ENCODE measurements at places on chromosomes 16 and 17. TPM values are rescaled to one million over a fixed set of nuclear protein-coding genes. Genes with fewer than 3 reads are reported as not detected.
A peak's percentile ranks its signal among the peaks of the same experiment; 100 is the strongest.

- H3K4me3 ChIP-seq, result no peak overlapping the region
- H3K4me1 ChIP-seq, result peaks cover 18% of the 10 kb centered on the region
- H3K36me3 ChIP-seq, result peaks cover 11% of the 10 kb centered on the region
- no peaks in the 10 kb centered on the region for H3K27me3 ChIP-seq
- H3K27ac ChIP-seq, result peak overlapping the region; percentile 22
Observed at GRCh38 chr17:4161192-4161966, 18.4 kb downstream of the CYB5D2 start.

GRCh38 chr17:1043601-1044251 is 46.8 kb downstream of the TIMM22 start:
- no peak overlapping the region for H3K27ac ChIP-seq
- no peaks in the 10 kb centered on the region for H3K27me3 ChIP-seq
- no peaks in the 10 kb centered on the region for H3K4me1 ChIP-seq
- no peak overlapping the region for H3K4me3 ChIP-seq
- no peak for DNase-seq

DNA sequence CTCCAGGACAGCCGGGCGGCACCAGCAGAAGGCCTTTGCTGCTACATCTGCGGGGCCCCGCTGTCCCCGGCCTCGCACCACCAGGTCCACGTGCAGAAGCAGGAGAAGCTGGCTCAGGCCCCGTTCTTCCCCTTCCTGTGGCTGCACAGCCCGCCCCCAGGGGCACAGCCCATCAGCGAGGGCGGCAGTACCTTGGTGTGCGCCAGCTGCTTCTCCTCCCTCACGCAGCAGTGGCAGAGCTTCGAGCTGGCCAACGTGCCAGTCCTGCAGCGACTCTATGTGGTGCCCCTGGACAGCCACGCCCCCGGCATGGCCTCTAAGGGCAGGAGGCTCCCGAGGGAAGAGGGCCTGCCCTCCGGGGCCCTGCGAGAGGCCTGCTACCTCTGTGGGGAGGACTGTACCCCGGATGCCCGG is 58.3 kb upstream of the CIBAR2 start:
- H3K27me3 ChIP-seq, result peaks cover 48% of the 10 kb centered on the region
- no peak overlapping the region for H3K4me3 ChIP-seq
- no peaks in the 10 kb centered on the region for H3K4me1 ChIP-seq
- no peak overlapping the region for H3K27ac ChIP-seq

The KRTAP2-2 gene
- total RNA-seq, result not detected

- H3K36me3 ChIP-seq, result no peaks in the 10 kb centered on the region
- H3K4me1 ChIP-seq, result no peaks in the 10 kb centered on the region
- no peak for DNase-seq
- H3K27me3 ChIP-seq, result peaks cover under 1% of the 10 kb centered on the region
- H3K27ac ChIP-seq, result no peak overlapping the region
Observed at GRCh38 chr17:31788571-31788946, 70.5 kb downstream of the COPRS start.

DNA sequence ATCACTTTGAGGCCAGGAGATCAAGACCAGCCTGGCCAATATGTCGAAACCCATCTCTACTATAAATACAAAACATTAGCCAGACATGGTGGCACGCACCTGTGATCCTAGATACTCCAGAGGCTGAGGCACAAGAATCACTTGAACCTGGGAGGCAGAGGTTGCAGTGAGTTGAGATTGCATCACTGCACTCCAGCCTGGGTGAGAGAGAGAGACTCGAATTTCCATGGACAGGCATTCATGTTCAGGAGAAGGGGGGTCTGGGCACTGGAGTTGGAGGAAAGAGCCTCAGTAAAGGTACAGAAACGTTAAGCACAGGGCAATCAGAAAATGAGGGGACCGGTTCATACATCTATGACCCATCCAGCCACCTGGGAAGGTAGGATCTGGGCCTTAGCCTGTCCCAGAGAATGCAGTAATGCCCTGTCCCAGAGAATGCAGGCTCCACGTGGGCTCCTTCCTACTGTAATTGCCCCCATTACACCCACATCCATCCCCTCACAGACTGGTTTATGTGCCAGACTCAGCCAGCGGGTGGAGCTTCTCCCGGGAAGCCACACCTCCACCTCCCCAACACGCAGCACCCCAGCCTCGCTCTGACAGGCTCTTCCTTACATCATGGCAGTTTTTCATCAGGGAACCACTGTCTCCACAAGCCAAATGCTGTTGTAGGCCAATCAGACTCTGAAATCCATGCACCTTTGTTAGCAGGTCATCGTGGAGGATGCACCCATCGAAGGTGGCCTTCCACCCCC is 21.6 kb upstream of the ARL4D start:
- no peaks in the 10 kb centered on the region for H3K27me3 ChIP-seq
- peaks cover 4% of the 10 kb centered on the region for H3K36me3 ChIP-seq
- no peak for DNase-seq
- H3K27ac ChIP-seq, result no peak overlapping the region

DNA sequence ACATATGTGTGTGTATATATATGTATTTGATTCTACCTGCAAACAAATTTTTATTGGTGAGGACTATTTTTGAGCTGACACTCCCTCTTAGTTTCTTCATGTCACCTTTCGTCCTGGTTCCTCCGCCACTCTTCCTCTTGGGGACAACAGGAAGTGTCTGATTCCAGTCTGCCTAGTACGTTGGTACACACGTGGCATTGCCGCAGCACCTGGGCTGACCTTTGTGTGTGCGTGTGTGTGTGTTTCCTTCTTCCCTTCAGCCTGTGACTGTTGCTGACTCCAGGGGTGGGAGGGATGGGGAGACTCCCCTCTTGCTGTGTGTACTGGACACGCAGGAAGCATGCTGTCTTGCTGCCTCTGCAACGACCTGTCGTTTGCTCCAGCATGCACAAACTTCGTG is 29.4 kb upstream of the CACNG5 start:
- H3K4me3 ChIP-seq, result no peak overlapping the region
- H3K27me3 ChIP-seq, result no peaks in the 10 kb centered on the region
- no peaks in the 10 kb centered on the region for H3K4me1 ChIP-seq
- no peak for DNase-seq

GRCh38 chr16:83863682-83864081 is 35.2 kb upstream of the MLYCD start:
- H3K36me3 ChIP-seq, result no peaks in the 10 kb centered on the region
- H3K4me3 ChIP-seq, result no peak overlapping the region
- H3K27me3 ChIP-seq, result peaks cover 5% of the 10 kb centered on the region
- H3K27ac ChIP-seq, result no peak overlapping the region

DNA sequence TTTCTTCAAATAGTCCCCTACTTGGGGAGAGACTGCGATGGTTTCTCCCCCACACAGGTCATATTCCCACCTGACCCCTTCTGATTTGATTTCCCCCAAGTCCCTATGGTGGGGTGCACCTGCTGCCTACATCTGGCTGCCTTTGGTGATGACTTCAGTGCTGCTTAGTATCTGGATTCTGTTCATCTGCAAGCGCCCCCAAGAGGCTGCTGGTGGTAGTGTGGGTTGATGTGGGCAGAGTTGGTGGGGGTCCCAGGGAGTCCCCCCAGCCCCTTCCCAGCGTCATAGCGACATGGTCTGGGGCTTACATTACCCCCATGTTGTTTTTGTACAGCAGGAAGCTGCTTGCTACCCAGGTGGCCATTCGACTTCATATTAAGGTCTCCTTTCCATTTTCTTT is 99.2 kb downstream of the NTN1 start:
- H3K27ac ChIP-seq, result no peak overlapping the region
- H3K36me3 ChIP-seq, result no peaks in the 10 kb centered on the region
- no peak for DNase-seq

DNA sequence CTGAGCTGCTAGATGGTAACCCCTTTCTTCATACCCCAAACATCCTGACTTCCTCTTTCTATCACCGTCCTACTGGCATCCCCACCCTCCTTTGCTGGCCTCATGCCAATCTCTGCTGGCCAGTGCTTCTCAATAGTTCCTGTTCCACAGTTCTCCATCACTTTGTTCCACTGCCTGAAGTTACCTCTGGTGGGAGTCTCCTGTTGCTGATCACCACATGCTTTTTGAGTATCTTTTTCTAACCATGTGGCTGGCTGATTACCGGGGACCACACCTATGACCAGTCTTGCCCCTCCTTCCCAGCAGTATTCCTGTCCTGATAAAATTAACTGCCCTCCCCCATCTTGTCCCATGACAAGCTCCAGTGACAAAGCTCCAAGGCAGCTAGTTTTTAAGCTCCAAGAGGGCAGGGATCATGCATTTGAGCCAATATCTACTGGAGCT is 380.4 kb upstream of the CCL2 start:
- no peak overlapping the region for H3K4me3 ChIP-seq
- no peaks in the 10 kb centered on the region for H3K27me3 ChIP-seq
- H3K4me1 ChIP-seq, result no peaks in the 10 kb centered on the region
- no peak for DNase-seq

GRCh38 chr17:17455173-17455572 is 21.6 kb upstream of the MED9 start:
- no peaks in the 10 kb centered on the region for H3K36me3 ChIP-seq
- peaks cover 2% of the 10 kb centered on the region for H3K27me3 ChIP-seq
- no peaks in the 10 kb centered on the region for H3K4me1 ChIP-seq
- no peak overlapping the region for H3K4me3 ChIP-seq
- DNase-seq, result no peak

GRCh38 chr17:45313996-45314740 is 2.7 kb downstream of the MAP3K14 start:
- H3K36me3 ChIP-seq, result peaks cover 52% of the 10 kb centered on the region
- peak overlapping the region; percentile 99 for H3K27ac ChIP-seq

- no peak overlapping the region for H3K4me3 ChIP-seq
- no peaks in the 10 kb centered on the region for H3K36me3 ChIP-seq
- peaks cover 14% of the 10 kb centered on the region for H3K4me1 ChIP-seq
- H3K27me3 ChIP-seq, result peaks cover 4% of the 10 kb centered on the region
- no peak for DNase-seq
- H3K27ac ChIP-seq, result no peak overlapping the region
Observed at GRCh38 chr16:26765087-26765486, 301.6 kb upstream of the C16orf82 start.

DNA sequence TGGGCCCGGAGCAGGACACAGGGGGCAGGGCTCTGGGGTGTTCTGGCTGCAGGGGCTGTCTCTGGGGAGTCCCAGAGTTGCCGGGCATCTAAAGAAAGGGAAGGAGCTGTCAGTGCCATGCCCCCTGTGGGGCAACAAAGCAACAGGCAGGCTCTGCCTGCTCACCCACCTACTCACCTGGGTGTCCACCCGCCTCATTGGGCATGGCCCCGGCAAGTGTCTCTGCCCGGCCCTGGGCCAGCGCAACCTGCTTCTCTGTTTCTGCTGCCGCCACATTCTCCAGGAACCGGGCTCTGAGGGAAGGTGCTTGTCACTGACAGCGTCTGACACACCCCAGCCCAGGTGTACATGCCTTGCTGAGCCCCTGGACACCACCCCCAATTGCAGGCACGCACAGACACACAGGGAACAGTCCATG is 7.3 kb downstream of the TMEM208 start:
- H3K36me3 ChIP-seq, result peaks cover 33% of the 10 kb centered on the region
- no peaks in the 10 kb centered on the region for H3K27me3 ChIP-seq
- peaks cover 3% of the 10 kb centered on the region for H3K4me1 ChIP-seq
- DNase-seq, result no peak

DNA sequence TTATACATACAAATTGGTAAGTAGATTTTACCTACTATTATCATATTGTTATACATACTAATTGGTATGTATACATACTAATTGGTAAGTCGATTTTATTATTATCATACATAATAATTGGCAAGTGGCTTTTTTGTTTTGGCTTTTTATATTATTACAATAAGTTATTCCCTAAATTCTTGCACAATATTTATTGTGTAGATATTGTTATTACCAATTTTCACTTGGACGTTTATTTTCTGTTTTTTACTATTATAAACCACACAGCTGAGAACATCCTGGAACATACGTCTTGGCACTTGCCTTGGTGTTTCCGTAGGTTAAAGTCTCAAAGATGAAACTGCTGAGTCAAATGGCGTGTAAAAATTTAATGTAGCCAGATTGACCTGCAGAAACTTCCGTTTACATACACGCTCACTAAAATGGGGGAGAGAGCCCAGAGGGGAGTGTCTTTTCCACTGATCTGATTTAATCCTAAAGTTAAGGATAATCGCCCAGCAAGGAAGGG is 18.9 kb downstream of the GNGT2 start:
- H3K27me3 ChIP-seq, result peaks cover 8% of the 10 kb centered on the region
- peaks cover 49% of the 10 kb centered on the region for H3K4me1 ChIP-seq
- H3K27ac ChIP-seq, result peak overlapping the region; percentile 98
- H3K4me3 ChIP-seq, result peak overlapping the region; percentile 89
- DNase-seq, result no peak
- no peaks in the 10 kb centered on the region for H3K36me3 ChIP-seq

The MRC2 gene
- total RNA-seq, result 1.6 TPM

The RAC3 gene
- 9.4 TPM for total RNA-seq

DNA sequence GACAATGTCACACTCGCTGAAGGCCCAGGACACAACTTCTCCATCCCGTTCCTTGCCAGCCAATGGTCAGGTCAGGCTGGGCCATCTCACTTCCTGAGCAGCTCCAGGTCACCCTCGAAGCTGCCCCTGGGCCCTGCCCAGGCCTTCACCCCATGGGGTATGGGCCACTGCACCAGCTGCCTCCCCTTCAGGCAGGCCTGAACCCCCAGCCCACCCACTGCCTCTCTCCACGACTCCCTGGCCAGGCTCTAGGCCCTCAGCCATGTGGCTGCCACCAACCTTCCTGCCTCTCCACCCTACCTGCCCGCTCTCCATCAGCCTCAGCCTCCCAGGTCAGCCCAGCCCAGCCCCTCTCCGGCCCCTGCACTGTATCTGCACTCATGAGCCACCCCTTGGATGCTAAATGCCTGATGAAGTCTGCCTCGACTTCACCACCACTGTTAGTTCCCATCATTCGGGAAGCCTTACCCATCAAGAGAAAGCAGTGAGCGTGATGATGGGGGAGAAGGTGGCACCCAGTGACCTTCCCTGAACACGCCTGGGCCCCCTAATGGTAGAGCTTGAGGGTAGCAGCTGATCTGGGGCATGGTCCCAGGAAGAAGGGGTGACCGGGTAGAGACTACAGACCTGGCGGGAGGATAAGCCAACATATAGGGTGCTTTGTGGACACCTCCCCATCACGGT is 30.9 kb upstream of the C16orf95 start:
- no peaks in the 10 kb centered on the region for H3K27me3 ChIP-seq
- H3K27ac ChIP-seq, result no peak overlapping the region
- H3K36me3 ChIP-seq, result peaks cover 13% of the 10 kb centered on the region
- H3K4me1 ChIP-seq, result peaks cover 7% of the 10 kb centered on the region
- H3K4me3 ChIP-seq, result no peak overlapping the region

- no peak overlapping the region for H3K27ac ChIP-seq
- H3K4me3 ChIP-seq, result no peak overlapping the region
- DNase-seq, result no peak
- no peaks in the 10 kb centered on the region for H3K36me3 ChIP-seq
- no peaks in the 10 kb centered on the region for H3K27me3 ChIP-seq
Observed at GRCh38 chr16:6856578-6856977, 476.1 kb upstream of the RBFOX1 start.

The SP6 gene
- 0.05 TPM for total RNA-seq

Data from activated T-helper 1 cell treated with anti-CD3 and anti-CD28 coated beads, Interleukin-12 subunit alpha, Interleukin-12 subunit beta, Interleukin-2, Interleukin-4 antibody, amounts not matched to agents 30 ng/mL and 10 ng/mL and 1 ng/mL, durations not matched to agents 14 hours and 24 hours and 36 hours (primary cell).